CD4-positive, alpha-beta T cell treated with Interleukin-2 at 100 ng/mL for 4 hours (primary cell): ENCODE measurements at places on chromosomes 2 and 18.

DNA sequence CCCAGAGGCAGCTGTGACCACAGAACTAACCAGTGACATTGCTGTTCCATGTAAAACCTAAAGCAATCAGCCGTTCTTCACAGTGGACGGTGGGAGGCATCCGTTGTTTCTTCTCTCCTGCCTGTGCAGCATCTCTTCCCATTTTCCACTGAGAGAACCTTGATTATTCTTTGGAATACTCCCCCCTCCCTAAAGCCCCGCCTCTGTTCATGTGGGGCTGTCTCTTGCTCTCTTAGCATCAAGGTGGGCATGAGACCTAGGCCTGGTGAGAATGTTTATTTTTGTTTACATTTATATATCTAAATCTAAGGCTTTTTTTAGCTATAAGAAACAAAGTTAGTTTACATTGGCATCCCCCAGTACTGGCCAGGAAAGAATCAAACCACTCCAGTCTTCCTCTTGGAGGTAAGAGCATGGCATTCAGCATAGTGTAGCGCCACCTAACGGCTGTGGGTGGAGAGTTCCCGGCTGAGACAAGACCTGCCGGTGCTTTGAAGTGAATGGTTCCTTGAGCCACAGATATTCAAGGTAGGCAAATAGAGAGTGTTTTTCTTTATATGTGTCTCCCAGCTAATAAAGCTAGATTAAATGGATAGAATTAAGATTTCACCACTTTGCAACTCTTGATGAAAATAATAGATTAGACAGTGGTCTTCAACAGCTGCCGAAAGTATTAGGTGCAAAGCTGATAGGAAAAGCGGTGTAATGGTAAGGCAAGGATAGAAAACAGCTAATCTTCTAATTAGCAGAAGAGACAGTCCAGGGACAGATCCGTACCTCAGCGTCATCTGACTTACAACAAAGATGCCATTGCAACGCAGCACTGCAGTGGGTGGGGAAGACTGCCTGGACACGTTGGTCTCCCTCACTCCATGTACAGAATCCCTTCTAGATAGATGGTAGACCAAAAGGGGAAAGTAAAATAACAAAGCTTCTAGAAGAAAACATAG is 219.6 kb upstream of the RAB12 start:
- DNase-seq = no peak

- no peak for DNase-seq
Observed at GRCh38 chr2:71896385-71897136, 251.1 kb downstream of the CYP26B1 start.

GRCh38 chr2:137165968-137166367 is 400.6 kb downstream of the THSD7B start:
- no peak for DNase-seq

GRCh38 chr2:219957820-219958219 is 330.4 kb downstream of the SLC4A3 start:
- DNase-seq = no peak

DNA sequence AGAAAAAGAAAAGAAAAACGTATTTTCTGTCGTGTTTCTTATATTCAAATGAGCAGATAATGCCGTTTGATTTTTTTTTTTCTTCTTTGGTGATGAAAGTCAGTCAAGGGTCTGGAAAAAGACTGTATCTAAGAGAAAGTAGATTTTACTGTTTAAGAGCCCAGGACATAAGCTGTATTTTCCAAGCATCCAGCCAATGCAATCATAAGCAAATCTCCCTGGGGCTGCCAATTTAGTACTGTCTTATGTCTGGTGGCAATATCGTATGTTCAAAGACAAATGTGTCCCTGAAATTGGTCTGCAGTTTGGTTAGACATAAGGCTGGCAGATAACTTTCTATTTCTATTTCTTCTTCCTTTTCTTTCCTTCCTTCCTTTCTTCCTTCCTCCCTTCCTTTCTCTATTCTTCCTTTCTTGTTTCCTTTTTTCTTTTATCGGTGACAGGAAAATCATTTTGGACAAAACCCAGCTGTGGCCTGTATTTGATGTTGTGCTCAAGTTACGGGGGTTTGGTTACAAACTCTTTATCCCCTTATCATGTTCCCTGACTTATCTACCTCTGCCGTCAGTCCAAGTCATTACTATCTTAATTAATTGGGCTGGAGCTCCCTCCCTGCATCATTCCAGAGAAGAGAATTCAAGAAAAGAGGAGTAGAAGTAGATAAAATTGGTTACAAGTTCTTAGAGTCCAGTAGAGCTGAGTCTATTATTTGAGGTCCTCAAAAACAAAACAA is 683.4 kb upstream of the FSHR start:
- DNase-seq = no peak

DNA sequence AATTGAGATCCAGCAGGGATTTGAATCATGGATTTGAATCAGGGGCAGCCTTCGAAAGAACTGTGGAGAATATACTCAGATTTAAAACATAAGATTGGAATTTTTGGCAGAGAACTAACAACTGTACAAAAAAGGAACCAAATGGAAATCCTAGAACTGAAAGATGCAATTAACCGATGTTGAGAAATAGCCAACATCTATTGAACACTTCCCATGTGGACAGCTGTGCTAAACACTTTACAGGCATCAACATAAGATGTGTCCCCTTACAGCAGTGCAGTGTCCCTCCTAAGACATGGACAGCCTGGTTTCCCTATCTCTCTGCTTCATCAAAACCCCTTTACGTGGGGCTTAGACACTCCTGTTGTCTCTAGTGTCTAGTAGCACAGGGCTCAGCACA is 3.7 kb upstream of the IL1RN start:
- DNase-seq = no peak

DNA sequence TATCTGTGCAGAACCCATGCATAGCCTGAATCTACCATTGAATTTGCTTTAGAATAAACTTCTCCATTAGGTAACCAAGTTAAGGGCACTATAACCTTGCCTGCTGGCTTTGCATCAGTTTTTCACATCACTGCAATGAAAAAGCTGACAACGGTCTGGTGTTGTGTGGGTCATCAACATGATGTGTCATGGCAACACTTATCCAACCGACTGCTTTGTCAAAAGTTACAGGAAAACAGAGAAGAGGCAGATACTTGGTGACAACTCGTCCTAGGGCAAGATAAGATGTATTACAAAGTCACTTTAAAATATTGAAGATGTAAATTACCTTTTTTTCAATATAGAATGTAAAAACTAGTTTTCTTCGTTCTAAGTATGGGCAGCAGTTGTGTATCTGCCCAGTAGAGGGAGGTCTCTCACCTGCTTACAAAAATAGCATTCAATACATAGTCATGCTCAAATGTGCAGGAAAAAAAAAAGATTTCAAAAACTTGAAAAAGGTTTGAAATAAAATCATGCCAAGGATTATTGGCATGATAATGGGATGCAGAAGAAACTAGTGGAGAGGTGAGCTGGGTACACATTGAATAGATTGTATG is 96.3 kb downstream of the EVA1A start:
- DNase-seq = no peak

GRCh38 chr18:75063615-75064512 is 145.1 kb downstream of the PTGR3 start:
- DNase-seq = no peak

- no peak for DNase-seq
Observed at GRCh38 chr2:112733871-112734270, 13.1 kb downstream of the NT5DC4 start.

DNA sequence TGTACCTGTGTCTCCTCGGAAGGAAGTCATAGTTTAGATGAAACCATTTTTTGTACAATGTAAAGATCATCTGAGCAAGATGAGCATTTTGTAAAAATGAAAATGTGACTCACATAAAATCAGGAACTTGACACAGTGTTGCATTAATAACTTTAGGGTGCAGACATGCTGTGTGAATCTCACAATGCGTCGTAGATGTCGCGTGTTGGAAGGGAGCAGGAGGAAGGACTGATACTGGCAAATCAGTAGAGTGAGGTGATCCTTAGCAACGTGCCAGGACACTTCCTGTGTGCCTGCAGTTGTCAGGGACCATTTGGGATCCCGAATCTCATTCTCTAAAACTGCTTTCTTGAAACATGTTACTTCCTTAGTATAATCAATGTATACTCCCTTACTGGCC is 103.1 kb downstream of the SH3BP4 start:
- no peak for DNase-seq

GRCh38 chr2:23533338-23533695 is 148.3 kb downstream of the KLHL29 start:
- no peak for DNase-seq

- DNase-seq = no peak
Observed at GRCh38 chr2:236169151-236169721, 1.1 kb upstream of the GBX2 start.

- no peak for DNase-seq
Observed at GRCh38 chr2:8927510-8928455, 75.7 kb downstream of the MBOAT2 start.

DNA sequence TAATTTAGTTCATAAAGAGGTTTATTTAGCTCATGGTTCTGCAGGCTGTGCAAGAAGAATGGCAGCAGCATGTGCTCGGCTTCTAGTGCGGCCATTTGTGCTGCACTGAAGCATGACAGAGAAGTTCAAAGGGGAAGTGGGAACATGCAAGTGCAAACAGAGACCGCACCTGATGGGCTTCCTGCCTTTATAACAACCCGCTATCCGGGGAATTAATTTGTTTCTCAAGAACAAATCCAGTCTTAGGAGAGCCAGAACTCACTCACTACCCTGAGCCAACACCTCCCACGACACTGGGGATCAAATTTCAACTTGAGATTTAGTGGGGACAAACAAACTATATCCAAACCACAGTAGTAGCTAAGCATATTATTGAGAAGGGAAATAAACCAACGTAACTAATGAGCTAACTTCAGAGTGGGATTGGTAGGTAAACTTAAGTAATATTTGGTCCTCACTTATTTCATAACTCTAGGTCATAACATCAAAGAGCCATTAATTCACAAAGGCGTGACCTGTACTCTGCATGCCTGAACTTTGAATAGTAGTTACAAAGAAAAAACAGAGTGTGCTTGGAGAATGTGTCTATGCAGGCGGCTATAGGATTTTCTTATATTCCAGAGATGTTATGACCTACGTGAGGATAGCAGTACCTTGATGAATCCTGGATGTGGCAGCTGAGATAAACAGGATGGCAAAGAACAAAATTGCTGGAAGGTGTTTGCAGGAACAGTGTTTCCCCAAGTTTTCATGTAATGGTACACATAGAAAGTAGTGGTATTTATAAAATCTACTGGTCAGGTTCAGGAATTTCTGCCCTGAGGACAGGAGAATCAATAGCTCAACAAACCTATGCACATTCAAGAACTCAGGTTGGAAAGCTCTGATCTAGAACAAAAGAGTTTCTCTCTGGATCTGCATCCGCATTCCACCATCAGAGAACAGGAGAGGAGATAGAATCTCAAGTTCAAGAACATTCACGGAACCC is 845.9 kb upstream of the ID2 start:
- DNase-seq = no peak

GRCh38 chr2:175404839-175405238 is 223.3 kb upstream of the ATP5MC3 start:
- no peak for DNase-seq
